Right renal cortex interstitium (tissue), 3 donors: ENCODE measurements at places on chromosomes 7 and 10. TPM values are rescaled to one million over a fixed set of nuclear protein-coding genes. Genes with fewer than 3 reads are reported as not detected.

The GRM8 gene
- 8.8 TPM for polyA plus RNA-seq

DNA sequence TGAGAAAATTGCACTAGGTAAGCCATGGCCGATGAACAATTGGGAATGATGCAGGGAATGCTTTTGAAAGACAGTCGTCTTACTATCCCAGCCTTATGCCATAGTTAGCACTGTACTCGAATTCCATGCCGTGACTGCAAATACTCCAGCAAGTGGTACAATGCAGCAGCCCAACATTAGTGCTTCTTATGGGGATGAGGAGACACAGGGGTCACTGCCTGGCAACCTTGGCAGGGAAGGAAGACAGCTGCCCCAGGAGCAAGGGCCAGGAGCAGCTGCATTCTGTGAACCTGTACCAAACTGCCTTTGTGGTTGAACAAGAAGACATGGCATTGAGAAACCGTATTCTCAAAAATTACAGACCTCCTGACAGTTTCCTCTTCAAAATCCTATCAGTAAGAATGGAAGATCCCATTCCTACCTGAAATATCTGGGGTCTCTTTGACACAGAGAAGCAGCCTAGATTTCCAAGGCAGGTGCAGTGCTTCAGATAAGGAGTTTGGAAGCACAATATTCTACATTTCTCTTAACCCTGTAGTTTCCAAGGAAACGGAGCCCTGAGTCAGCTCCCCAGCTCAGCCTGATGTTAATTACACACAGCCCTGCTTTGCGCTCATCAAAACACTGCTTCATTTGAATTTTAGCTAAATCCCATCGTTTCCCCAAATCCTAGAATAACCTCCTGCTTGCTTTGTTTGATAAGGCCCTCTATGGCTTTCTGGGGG is 49.0 kb upstream of the FRMD4A start:
- no peak for DNase-seq

- DNase-seq: no peak
Observed at GRCh38 chr10:6743291-6743849, 163.3 kb upstream of the PRKCQ start.

- DNase-seq: no peak
Observed at GRCh38 chr10:66378117-66378876, 547.5 kb upstream of the LRRTM3 start.

The PRXL2A gene
- 124 TPM for polyA plus RNA-seq

- no peak for DNase-seq
Observed at GRCh38 chr7:516606-517456, 2.8 kb downstream of the PDGFA start.

DNA sequence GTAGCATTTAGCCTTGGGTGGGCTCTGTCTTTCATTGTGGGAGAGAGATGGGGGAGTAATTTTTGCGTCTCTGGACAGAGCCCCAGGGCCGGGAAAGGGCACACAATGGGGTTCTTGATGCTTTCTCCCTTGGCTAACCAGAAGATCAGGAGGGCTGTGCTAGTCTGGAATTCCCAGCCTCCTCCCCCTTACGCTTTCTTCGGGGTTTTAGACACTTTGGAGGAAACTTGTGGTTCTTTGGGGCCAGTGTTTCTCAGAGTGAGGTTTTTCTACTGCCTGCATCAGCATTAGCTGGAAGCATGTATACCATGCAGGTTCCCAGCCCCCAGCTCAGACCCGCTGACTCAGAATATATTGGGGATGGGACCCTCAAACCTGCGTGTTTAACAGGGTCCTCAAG is 7.0 kb downstream of the NEURL1 start:
- DNase-seq: no peak

DNA sequence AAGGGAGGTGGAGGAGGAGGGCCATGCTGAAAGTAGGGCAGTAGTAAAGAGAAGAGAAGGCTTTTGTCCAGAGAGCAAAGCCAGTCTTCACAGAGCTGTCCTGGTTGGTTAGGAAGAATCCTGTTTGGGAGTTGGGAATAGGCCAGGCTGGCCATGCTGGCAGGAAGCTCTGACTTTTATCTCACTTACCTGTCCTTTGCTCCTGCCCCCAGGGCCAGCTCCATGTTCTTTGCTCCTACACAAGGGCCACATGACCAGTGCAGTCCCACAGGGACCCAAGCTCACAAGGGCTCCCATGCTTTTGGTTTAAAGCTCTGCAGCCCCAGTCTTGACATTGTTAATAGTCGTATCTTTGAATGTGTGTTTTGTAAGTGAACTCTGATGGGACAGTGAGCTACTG is 161.6 kb upstream of the KMT2E start:
- DNase-seq: no peak

The IDI2 gene
- polyA plus RNA-seq: not detected

- DNase-seq: no peak
Observed at GRCh38 chr10:128473396-128473795, 347.2 kb upstream of the MKI67 start.

The TMEM140 gene
- 23.8 TPM for polyA plus RNA-seq

DNA sequence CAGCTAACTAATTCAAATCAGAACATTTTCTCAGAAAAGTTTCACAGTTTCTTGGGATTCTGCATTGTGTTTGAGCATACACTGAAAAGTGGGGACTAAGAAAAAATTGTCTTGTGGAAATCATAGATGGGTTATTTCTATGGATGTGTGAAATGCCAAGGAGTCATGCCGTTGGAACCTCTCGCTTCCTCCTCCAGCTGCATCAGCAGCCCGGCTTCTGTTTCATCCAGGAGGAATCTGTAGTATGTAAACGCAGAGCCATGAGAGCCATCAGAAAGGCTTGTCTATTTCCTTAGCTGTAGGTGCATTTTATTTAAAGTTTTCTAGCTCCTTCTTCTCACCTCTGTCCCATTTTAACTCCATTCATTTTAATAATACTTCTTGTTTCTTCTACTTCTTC is 1144.1 kb downstream of the GATA3 start:
- no peak for DNase-seq

DNA sequence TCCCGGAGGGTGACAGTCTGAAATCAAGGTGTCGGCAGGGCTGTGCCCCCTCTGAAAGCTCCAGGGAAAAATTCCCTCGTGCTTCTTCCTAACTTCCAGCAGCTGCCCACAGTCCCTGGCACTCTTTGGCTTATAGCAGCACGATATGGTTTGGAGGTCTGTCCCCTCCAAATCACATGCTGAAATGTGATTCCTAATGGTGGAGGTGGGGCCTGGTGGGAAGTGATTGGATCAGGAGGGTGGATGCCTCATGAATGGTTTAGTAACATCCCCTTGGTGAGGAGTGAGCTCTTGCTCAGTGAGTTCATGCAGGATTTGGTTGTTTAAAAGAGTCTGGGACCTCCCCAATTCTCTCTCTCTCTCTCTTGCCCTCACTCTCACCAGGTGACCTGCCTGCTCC is 51.1 kb downstream of the GPAM start:
- DNase-seq: no peak

- no peak for DNase-seq
Observed at GRCh38 chr7:107579554-107579884, 527 bp upstream of the BCAP29 start.

DNA sequence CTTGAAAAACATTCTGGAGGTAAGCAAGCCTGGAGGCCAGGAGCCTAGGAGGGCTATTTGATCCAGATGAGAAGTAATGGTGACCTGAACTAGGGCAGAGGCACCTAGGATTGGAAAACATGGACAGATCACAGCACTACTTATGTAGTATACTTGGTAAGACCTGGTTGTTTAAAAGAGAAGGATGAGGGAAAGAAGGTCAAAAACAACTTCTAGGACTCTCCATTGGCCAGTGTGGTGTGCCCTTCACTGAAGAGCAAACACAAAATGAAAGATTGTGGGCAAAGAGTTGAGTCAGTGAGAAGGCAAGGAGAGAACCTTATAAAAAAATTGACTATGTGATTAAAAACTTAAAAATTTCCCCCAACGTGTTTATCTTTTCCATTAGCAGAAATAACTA is 14.3 kb downstream of the ANKRD1 start:
- no peak for DNase-seq

- no peak for DNase-seq
Observed at GRCh38 chr10:92239151-92239599, 51.7 kb downstream of the CPEB3 start.

GRCh38 chr7:155809332-155809946 is 2.8 kb downstream of the SHH start:
- no peak for DNase-seq

The CHAT gene
- not detected for polyA plus RNA-seq

GRCh38 chr10:227014-227413 is 91.8 kb downstream of the ZMYND11 start:
- DNase-seq: no peak

The CCL26 gene
- not detected for polyA plus RNA-seq

The SEC31B gene
- 12.2 TPM for polyA plus RNA-seq

GRCh38 chr10:29576681-29577080 is 58.1 kb downstream of the SVIL start:
- no peak for DNase-seq

GRCh38 chr7:73533742-73534141 is 11.6 kb upstream of the BAZ1B start:
- DNase-seq: no peak

GRCh38 chr10:112728118-112728883 is 221.7 kb upstream of the TCF7L2 start:
- DNase-seq: no peak

DNA sequence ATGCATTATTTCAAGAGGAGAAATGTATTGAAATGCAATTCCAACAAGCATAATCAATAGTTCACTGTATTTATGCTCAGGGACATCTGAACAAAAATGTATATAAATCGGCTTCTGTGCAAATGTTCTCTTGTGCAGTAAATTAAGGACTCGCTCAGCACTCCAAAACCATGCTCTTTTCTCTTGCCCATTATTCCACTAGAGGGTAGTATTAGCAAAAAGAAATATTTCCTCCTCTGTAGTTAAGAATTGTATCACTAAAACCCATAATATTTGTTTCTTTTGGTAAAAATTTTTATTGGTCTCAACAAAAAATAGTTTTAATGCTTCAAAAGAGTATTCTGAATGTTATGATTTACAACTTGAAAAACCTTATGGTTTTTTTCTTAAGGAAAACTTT is 803.1 kb downstream of the PCDH15 start:
- no peak for DNase-seq

GRCh38 chr7:47357863-47358262 is 224.0 kb downstream of the TNS3 start:
- no peak for DNase-seq

DNA sequence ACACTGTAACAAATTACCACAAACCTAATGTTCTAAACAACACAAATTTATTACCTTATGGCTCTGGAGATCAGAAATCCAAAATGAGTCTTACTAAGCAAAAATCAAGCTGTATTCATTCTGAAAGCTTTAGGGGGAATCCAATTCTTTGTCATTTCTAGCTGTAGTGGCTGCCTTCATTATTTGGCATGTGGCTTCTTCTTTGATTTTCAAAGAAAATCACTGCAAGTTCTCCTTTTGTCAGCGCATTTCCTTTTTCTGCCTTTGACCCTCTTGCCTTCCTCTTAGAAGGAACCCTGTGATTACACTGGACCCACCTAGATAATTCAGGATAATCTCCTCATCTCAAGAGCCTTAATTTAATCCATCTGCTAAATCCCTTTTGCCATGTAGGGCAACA is 36.9 kb downstream of the ZPBP start:
- no peak for DNase-seq
